ENCODE measurements at places on chromosomes 5 and 9. TPM values are rescaled to one million over a fixed set of nuclear protein-coding genes. Genes with fewer than 3 reads are reported as not detected.

The GPR151 gene
- total RNA-seq, result not detected

The ELOVL7 gene
- 0.13 TPM for total RNA-seq

The CCL28 gene
- 0.22 TPM for total RNA-seq

The SPATA31C1 gene
- 0.04 TPM for total RNA-seq

The C5orf58 gene
- not detected for total RNA-seq

The PCDHB13 gene
- total RNA-seq, result 1.9 TPM

The BHMT2 gene
- 2.7 TPM for total RNA-seq

The LCN1 gene
- total RNA-seq, result not detected

- H3K4me1 ChIP-seq, result peaks cover 57% of the 10 kb centered on the region
- H3K36me3 ChIP-seq, result no peaks in the 10 kb centered on the region
- peak; percentile 75 for DNase-seq
These were observed 31.0 kb downstream of the GADD45G start for GRCh38 chr9:89635816-89636215.

GRCh38 chr5:94168151-94168550 is 426.8 kb upstream of the POU5F2 start:
- H3K36me3 ChIP-seq, result no peaks in the 10 kb centered on the region
- no peak overlapping the region for H3K27ac ChIP-seq
- H3K27me3 ChIP-seq, result no peaks in the 10 kb centered on the region
- no peak overlapping the region for H3K4me3 ChIP-seq
- DNase-seq, result no peak
- no peaks in the 10 kb centered on the region for H3K4me1 ChIP-seq

- no peaks in the 10 kb centered on the region for H3K4me1 ChIP-seq
- DNase-seq, result no peak
- no peaks in the 10 kb centered on the region for H3K36me3 ChIP-seq
- no peak overlapping the region for H3K27ac ChIP-seq
- H3K4me3 ChIP-seq, result no peak overlapping the region
These were observed 64.2 kb downstream of the C7 start for GRCh38 chr5:40973364-40974004.

- no peak for DNase-seq
- no peak overlapping the region for H3K27ac ChIP-seq
- H3K4me3 ChIP-seq, result no peak overlapping the region
- peaks cover 4% of the 10 kb centered on the region for H3K4me1 ChIP-seq
- no peaks in the 10 kb centered on the region for H3K36me3 ChIP-seq
These were observed 50.4 kb upstream of the CKMT2 start for GRCh38 chr5:81182396-81183390.

GRCh38 chr5:38212307-38212706 is 46.1 kb upstream of the EGFLAM start:
- H3K36me3 ChIP-seq, result no peaks in the 10 kb centered on the region
- H3K27me3 ChIP-seq, result no peaks in the 10 kb centered on the region
- H3K4me3 ChIP-seq, result no peak overlapping the region
- H3K27ac ChIP-seq, result no peak overlapping the region
- no peak for DNase-seq
- no peaks in the 10 kb centered on the region for H3K4me1 ChIP-seq

DNA sequence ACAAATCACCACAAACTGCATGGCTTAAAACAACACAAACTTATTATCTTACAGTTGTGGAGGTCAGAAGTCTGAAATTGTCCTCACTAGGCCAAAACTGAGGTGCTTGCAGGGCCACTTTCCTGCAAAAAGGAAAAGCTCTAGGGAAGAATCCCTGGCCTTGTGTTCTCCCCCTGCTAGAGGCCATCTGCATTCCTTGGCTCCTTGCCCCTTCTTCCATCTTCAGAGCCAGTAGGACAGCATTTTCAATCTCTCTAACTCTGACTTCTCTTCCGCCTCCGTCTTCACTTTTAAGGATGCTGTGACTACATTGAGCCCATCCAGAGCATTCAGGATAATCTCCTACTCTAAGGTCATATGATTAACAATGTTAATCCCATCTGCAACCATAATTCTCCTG is 236.6 kb downstream of the CDK5RAP2 start:
- H3K4me3 ChIP-seq, result no peak overlapping the region
- H3K36me3 ChIP-seq, result no peaks in the 10 kb centered on the region
- no peaks in the 10 kb centered on the region for H3K27me3 ChIP-seq
- no peaks in the 10 kb centered on the region for H3K4me1 ChIP-seq

GRCh38 chr9:87874304-87874623 is 8.4 kb upstream of the SPATA31E1 start:
- DNase-seq, result no peak
- no peak overlapping the region for H3K27ac ChIP-seq
- peaks cover 8% of the 10 kb centered on the region for H3K4me1 ChIP-seq
- H3K36me3 ChIP-seq, result no peaks in the 10 kb centered on the region
- no peak overlapping the region for H3K4me3 ChIP-seq

DNA sequence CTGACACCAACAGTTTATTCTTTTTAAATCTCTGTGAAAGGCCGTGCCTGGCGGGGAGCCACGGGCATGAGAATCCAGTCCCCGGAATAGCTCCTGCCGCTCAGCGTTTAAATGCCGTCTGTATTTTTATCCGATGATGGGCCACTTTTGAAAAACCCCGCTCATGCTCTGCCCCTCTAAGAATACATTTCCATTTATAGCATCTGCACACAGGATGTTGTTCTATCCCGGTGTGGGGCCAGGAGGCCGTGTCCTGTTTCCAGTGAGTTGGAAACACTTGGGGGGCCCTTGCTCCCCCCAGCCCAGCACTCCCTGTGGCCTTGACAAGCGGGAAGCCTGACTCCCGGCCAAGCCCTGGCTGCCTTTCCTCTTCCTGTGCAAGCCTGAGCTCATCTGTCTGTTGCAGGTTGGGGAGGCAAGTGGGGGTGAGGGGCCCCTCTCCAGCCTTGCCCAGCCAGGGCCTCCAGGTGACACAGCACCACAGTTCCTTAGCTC is 39.0 kb downstream of the ERGIC1 start:
- peaks cover 63% of the 10 kb centered on the region for H3K4me1 ChIP-seq
- peak; percentile 96 for DNase-seq
- H3K27ac ChIP-seq, result peak overlapping the region; percentile 92
- H3K4me3 ChIP-seq, result no peak overlapping the region

GRCh38 chr5:171834461-171834860 is 48.8 kb downstream of the SMIM23 start:
- no peaks in the 10 kb centered on the region for H3K4me1 ChIP-seq
- no peak overlapping the region for H3K27ac ChIP-seq

GRCh38 chr9:79917421-79917820 is 345.7 kb downstream of the TLE4 start:
- H3K27me3 ChIP-seq, result no peaks in the 10 kb centered on the region
- no peaks in the 10 kb centered on the region for H3K36me3 ChIP-seq
- no peak for DNase-seq
- H3K4me3 ChIP-seq, result no peak overlapping the region
- no peak overlapping the region for H3K27ac ChIP-seq

DNA sequence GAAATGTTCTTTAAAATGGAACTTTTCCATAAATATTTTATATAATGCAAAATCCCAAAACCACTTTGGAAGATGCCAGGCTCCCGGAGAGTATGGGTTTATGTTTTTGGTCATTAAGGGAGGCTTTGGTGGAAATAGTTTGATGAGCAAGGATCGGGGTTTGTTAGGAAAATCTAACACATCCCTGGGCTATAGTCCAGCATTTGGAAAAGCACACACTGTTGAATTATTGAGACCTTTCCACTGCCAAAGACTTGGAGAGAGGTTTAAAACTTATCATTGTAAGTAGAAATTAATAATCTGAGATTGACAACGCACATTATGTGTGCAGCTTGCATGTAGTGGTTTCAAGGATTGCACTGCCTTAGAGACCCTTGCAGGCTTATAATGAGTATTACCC is 156.3 kb downstream of the PARP8 start:
- no peak overlapping the region for H3K27ac ChIP-seq
- no peaks in the 10 kb centered on the region for H3K27me3 ChIP-seq
- peak; percentile 78 for DNase-seq
- H3K4me1 ChIP-seq, result no peaks in the 10 kb centered on the region
- H3K4me3 ChIP-seq, result no peak overlapping the region
- H3K36me3 ChIP-seq, result no peaks in the 10 kb centered on the region

DNA sequence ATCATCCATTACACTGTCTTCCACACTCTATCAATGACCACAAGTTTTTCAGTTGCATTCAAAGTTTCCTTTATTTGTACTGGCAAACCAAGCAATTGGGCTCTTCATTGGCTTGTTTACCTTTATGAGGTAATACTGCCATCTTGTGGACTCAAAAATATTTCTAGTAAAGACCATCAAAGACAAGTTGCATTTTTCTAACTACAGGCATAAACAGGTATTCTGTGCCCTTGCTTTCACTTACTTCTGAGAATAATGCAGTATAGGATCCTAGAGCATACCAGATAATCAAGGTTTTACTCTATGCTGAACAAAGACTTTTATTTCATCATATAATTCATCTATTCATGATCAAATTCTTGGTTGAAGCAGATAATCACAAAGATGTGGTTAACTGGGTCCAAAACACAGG is 173.7 kb upstream of the POU5F2 start:
- DNase-seq, result peak; percentile 23
- H3K4me3 ChIP-seq, result no peak overlapping the region
- H3K27ac ChIP-seq, result no peak overlapping the region

DNA sequence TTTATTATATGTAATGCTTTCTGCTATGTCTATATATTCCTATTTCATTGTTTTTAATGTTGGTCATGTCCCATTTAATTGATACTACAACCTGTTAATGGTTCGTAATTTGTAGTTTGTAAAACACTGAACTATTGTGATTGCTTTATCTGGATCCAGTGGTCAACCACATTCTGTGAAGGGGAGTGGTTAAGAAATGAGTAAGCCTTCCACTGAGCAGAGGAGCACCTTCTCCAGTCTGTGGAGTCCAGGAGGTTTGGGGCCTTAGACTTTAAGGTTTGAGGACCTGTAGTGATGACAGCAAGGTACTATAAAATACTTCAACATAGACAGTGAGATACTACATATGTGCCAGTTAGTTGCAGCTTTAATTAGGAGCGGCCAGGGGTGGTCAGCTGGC is 67.7 kb upstream of the RAD23B start:
- no peak overlapping the region for H3K27ac ChIP-seq
- H3K27me3 ChIP-seq, result no peaks in the 10 kb centered on the region
- H3K4me1 ChIP-seq, result no peaks in the 10 kb centered on the region
- no peak for DNase-seq
- H3K36me3 ChIP-seq, result no peaks in the 10 kb centered on the region

DNA sequence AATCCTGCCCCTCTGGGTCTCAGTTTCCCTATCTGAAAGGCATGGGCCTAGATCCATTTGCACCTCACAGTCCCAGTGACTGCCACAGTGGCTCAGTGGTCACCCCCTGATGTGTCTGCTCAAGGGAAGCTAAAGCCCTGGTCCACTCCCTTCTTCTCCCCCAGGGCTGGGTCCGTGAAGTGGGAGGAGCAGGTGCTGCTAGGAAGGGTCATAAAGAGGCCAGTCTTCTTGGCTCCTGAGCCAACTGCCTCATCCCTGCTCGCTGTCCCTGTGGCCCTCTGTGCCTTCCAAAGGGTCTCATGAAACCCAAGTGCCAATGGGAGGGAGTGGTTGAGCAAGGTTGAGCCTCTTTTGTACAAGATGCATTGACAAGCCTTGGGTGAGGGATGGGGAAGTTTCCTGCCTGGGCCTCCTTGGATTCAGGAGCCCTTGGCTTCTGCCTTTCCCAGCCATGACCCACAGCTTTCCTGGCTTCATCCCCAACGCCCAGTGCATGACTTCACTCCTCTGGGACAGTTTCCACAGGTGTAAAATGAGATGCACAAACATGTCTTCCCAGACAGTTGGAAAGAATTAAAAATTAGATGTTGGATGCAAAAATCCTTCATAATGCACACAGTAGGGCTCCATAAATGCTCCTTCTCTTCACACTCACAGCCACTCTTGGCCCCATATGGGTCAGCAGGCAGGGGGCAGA is 1.6 kb upstream of the SLC6A7 start:
- H3K27ac ChIP-seq, result no peak overlapping the region
- H3K36me3 ChIP-seq, result no peaks in the 10 kb centered on the region
- no peak for DNase-seq
- H3K27me3 ChIP-seq, result peaks cover 60% of the 10 kb centered on the region
- no peak overlapping the region for H3K4me3 ChIP-seq

- no peak overlapping the region for H3K27ac ChIP-seq
- no peaks in the 10 kb centered on the region for H3K27me3 ChIP-seq
- no peak overlapping the region for H3K4me3 ChIP-seq
- H3K4me1 ChIP-seq, result no peaks in the 10 kb centered on the region
- no peak for DNase-seq
These were observed 501.3 kb upstream of the RORB start for GRCh38 chr9:73995836-73996235.

DNA sequence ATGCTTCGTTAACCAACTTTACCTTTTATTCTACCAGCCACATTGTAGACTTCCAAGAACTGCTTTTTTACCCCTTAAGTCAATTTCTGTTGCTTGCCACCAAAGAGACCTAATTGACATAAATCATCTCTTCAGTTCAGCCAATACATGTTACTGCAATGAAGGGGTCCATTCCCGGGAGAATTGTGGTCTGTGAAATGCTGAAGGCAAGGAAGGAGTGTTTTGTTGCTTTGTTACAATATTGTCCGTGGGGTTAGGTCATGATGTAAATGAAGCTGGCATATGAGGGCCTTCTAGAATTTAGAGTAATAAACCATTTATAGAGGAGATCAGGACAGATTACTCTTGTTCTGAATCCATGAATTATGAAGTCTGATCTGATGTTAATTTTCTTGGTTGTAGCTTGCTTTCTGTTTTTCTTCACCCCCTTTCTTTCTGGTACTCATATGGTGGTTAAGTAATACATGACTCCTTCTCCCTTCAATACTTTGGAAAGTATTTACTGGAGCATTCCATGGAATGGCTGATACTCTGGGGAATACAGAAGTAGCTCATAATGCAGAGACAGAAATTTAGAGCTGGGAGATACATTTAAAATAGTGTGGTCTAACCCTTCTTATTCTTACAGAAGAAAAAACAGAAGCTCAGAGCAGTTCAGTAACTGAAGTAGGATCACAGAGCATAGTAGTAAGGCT is 297.0 kb upstream of the CLINT1 start:
- no peak overlapping the region for H3K4me3 ChIP-seq
- no peak for DNase-seq
- peaks cover 2% of the 10 kb centered on the region for H3K4me1 ChIP-seq

DNA sequence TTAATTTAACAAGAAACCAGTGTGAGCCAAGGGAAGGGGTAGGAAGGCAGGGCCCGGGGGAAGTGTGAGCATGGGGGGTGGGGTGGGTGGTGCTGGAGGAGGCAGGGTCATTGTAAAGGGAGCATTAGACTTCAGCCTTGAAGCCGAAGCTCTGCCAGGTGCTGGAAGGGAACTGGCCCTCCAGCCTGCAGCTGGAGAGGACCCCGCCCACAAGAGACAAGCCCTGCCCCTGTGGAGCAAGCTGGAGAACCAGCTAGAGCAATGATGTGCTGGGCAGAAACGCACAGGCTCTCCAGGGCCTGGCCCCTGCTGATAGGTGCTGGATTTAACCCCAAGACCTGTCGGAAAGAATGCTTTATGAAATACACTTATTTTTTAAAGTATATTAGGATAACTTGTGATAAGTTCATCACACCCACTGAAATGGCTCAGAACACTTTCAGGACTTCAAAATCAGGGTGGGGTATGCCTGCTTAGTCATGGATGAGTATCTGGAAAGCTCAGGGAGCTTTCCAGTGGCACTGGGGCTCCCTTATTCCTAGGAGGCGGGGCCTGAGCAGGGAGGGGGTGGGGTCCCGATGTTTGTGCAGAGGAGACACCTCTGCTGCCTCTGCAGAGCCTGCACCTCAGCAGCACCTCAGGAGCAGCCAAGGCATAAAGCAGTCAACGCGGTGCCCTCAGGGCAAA is 27.1 kb downstream of the UBE2QL1 start:
- H3K4me1 ChIP-seq, result no peaks in the 10 kb centered on the region
- H3K4me3 ChIP-seq, result no peak overlapping the region
- H3K27ac ChIP-seq, result no peak overlapping the region
- peaks cover 4% of the 10 kb centered on the region for H3K27me3 ChIP-seq

- no peak for DNase-seq
- no peak overlapping the region for H3K4me3 ChIP-seq
- H3K27ac ChIP-seq, result no peak overlapping the region
- H3K4me1 ChIP-seq, result no peaks in the 10 kb centered on the region
- no peaks in the 10 kb centered on the region for H3K36me3 ChIP-seq
These were observed 226.5 kb downstream of the ROR2 start for GRCh38 chr9:91723420-91724067.

Measured in muscle of leg (tissue), 16 donors.